NCI-H2081 (cell line): ENCODE measurements at places on chromosomes 4 and X.

DNA sequence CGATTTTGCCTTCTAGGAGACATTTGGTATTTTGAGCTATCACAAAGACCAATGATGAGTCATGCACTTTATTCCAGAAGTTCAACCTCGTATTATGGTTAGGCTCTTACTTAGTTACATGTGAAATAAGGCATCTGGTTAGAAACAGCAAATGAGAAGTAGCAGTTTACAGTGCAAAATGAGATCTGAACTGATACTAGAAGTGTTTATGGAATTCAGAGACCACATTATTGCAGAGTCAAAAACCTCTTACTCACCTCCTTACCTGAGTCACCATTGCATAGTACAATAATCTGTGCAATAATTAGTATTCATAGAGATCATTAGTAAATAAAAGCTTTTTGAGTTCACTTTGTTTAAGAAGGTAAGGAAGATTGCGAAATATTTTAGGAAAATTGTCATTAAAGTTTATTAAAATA is 38.7 kb downstream of the SEC24B start:
- DNase-seq = no peak

DNA sequence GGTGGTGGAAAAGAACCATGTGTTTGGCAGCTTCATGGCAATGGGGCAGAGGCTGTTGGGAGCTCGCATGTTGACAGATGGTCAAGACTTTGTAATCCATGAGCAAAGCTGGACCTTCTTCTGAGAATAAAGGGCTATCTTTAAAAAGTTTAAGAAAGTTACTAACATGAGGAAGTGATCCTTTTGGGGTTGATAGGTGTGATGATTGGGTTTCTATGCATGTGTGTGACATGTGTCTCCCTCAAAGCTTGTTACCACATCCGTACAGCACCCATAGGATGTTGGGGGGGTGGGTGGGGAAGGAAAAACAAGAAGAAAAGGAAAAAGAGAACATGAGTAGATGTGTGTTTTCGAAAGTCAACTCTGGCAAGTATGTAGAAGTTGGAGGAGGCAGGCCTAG is 123.0 kb upstream of the TLR3 start:
- no peak for DNase-seq

- no peak for DNase-seq
Observed at GRCh38 chr4:16897991-16898827, at the start of gene LDB2. Gene LDB2 (minus strand): TSS chr4:16898645.

GRCh38 chrX:45229348-45229747 is 28.7 kb upstream of the DIPK2B start:
- DNase-seq = no peak

GRCh38 chr4:182770259-182770995 is 146.8 kb downstream of the DCTD start:
- DNase-seq = no peak

- no peak for DNase-seq
Observed at GRCh38 chrX:7252013-7252610, 104.2 kb upstream of the PUDP start.

- no peak for DNase-seq
Observed at GRCh38 chr4:127370604-127371003, 262.2 kb upstream of the INTU start.

- DNase-seq = peak; percentile 31
Observed at GRCh38 chr4:153573881-153574802, 108.0 kb downstream of the TMEM131L start.

- DNase-seq = no peak
Observed at GRCh38 chr4:8378776-8379175, 61.7 kb downstream of the ACOX3 start.

DNA sequence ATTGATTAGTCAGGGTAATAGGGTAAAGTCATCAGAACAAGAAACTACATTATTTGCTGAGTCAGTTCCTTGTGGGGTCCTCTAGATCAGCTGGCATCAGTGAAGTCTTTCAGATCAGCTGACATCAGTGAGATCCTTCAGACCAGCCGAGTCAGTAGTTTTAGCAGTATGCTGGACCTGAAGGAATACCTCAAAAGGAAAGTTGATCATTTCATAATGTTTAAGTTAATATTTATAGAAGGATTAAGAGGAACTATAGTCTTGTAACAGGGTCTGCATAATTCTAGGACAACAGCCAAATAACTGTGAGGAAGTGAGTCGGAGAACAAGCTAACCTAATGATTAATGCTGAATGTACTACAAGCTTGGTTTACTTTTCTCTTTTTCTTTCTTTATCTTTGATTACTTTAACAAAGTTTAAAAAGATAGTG is 958 bp upstream of the UGT2B7 start:
- no peak for DNase-seq

GRCh38 chr4:87249332-87250019 is 29.1 kb upstream of the KLHL8 start:
- no peak for DNase-seq
